Hair follicular keratinocyte (primary cell): ENCODE measurements at places on chromosomes 11 and 22. TPM values are rescaled to one million over a fixed set of nuclear protein-coding genes. Genes with fewer than 3 reads are reported as not detected.

ENTHD1 gene
- not detected in 2 replicates for total RNA-seq

SLC1A2 gene
- not detected in 2 replicates for total RNA-seq

BARX2 gene
- 3.4 and 10.9 TPM in 2 replicates for total RNA-seq

TIRAP gene
- 1.6 and 2.8 TPM in 2 replicates for total RNA-seq

SLC22A25 gene
- total RNA-seq, result not detected in 2 replicates

LTO1 gene
- total RNA-seq, result 11.9 and 14.4 TPM in 2 replicates

LRRC75B gene
- 14.9 and 37.1 TPM in 2 replicates for total RNA-seq

NPTXR gene
- total RNA-seq, result 0.16 TPM in 1 of 2 replicates, not detected in the other

ROM1 gene
- 1.7 and 2.3 TPM in 2 replicates for total RNA-seq

OR6Q1 gene
- not detected in 2 replicates for total RNA-seq

NDUFS3 gene
- 75.5 and 101 TPM in 2 replicates for total RNA-seq

PLXNB2 gene
- total RNA-seq, result 73.7 and 104 TPM in 2 replicates

PNPLA2 gene
- total RNA-seq, result 7.1 and 11.9 TPM in 2 replicates

CHCHD10 gene
- total RNA-seq, result 8.3 and 13.7 TPM in 2 replicates

MCHR1 gene
- 0.68 and 3.2 TPM in 2 replicates for total RNA-seq

LZTR1 gene
- total RNA-seq, result 25.1 and 29.2 TPM in 2 replicates

MUC15 gene
- total RNA-seq, result 0.16 TPM in 1 of 2 replicates, not detected in the other

CHRM1 gene
- total RNA-seq, result not detected in 2 replicates

RAG2 gene
- total RNA-seq, result not detected in 2 replicates

TRIM66 gene
- 1.2 and 1.3 TPM in 2 replicates for total RNA-seq

RAB39A gene
- total RNA-seq, result not detected in 2 replicates

RGL4 gene
- total RNA-seq, result not detected in 2 replicates

PTPN5 gene
- total RNA-seq, result not detected in 2 replicates

TTC17 gene
- 19.2 and 28.0 TPM in 2 replicates for total RNA-seq

MYBPC3 gene
- total RNA-seq, result not detected in 2 replicates

LRRC74B gene
- not detected in 2 replicates for total RNA-seq

CRYBB1 gene
- not detected in 2 replicates for total RNA-seq

YAP1 gene
- 92.6 and 119 TPM in 2 replicates for total RNA-seq

SLC17A6 gene
- not detected in 2 replicates for total RNA-seq

OR8H2 gene
- total RNA-seq, result not detected in 2 replicates

CTSF gene
- 3.9 and 5.0 TPM in 2 replicates for total RNA-seq

TMPRSS5 gene
- not detected in 2 replicates for total RNA-seq

PRRG4 gene
- total RNA-seq, result 6.3 and 7.3 TPM in 2 replicates

P2RY6 gene
- 0.31 TPM in 1 of 2 replicates, not detected in the other for total RNA-seq

FGF3 gene
- not detected in 2 replicates for total RNA-seq

CRYBA4 gene
- total RNA-seq, result not detected in 2 replicates

SCO2 gene
- 2.9 and 5.4 TPM in 2 replicates for total RNA-seq

ANO9 gene
- total RNA-seq, result 9.5 and 19.5 TPM in 2 replicates

C1QTNF4 gene
- 0.08 and 0.16 TPM in 2 replicates for total RNA-seq

NXPE2 gene
- total RNA-seq, result not detected in 2 replicates

MPZL3 gene
- 11.7 and 12.1 TPM in 2 replicates for total RNA-seq

NCF4 gene
- total RNA-seq, result 0.76 TPM in 1 of 2 replicates, not detected in the other

PKP3 gene
- 292 and 373 TPM in 2 replicates for total RNA-seq

MS4A6A gene
- not detected in 2 replicates for total RNA-seq

OR52I1 gene
- not detected in 2 replicates for total RNA-seq

SOX6 gene
- 0.23 and 0.94 TPM in 2 replicates for total RNA-seq

TSSK2 gene
- not detected in 2 replicates for total RNA-seq

GNAZ gene
- 0.08 TPM in 1 of 2 replicates, not detected in the other for total RNA-seq

TMEM132A gene
- total RNA-seq, result 97.8 and 142 TPM in 2 replicates

TRIM48 gene
- not detected in 2 replicates for total RNA-seq

CD6 gene
- 0.86 TPM in 1 of 2 replicates, not detected in the other for total RNA-seq

DNHD1 gene
- 1.0 and 2.4 TPM in 2 replicates for total RNA-seq

TEX54 gene
- total RNA-seq, result not detected in 2 replicates

NUCB2 gene
- total RNA-seq, result 74.3 and 93.3 TPM in 2 replicates

SERHL2 gene
- total RNA-seq, result 1.4 and 2.3 TPM in 2 replicates
